ENCODE measurements at places on chromosomes 16 and 17.

DNA sequence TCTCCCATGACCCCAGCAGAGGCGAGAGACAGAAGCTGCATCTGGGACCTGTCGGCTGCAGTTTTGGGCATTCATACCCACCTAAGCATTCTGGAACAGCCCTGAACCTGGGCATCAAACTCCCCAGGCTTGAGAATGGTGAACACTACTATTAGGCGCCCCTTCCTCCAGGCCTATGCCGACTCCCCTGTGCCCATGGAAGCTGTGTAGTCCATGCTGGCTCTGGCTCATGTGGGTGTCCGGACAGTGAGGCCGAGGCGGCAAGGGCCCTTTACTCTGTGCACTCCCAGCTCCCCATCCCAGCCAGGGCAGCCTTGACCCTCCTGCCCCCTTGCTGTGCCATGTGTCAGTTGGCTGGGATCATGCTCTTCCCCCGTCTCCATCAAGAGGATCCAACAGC lies 89.0 kb upstream of the TOB1 start:
- no peak for DNase-seq

DNA sequence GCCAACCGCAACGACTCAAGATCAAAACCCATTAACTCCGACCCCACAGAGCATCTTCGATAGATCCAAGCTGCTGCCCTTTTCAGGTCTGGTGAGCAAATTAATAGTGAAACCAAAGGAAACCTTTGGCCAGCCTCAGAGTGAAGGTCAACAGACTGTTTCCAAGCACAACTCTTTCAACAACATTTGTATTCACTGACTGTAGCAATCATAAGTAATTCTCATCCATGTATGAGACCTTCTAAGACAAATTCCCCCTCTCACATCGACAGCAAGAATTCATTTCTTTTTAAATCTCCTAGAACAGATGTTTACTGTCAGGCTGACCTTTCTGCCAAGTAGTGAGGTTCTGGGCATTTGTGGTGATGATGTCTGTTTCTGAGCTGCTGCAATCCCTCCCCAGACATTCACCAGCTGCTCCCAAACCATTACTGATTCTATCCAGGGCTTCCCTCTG lies 64.2 kb downstream of the SLC39A11 start:
- peak; percentile 71 for DNase-seq

DNA sequence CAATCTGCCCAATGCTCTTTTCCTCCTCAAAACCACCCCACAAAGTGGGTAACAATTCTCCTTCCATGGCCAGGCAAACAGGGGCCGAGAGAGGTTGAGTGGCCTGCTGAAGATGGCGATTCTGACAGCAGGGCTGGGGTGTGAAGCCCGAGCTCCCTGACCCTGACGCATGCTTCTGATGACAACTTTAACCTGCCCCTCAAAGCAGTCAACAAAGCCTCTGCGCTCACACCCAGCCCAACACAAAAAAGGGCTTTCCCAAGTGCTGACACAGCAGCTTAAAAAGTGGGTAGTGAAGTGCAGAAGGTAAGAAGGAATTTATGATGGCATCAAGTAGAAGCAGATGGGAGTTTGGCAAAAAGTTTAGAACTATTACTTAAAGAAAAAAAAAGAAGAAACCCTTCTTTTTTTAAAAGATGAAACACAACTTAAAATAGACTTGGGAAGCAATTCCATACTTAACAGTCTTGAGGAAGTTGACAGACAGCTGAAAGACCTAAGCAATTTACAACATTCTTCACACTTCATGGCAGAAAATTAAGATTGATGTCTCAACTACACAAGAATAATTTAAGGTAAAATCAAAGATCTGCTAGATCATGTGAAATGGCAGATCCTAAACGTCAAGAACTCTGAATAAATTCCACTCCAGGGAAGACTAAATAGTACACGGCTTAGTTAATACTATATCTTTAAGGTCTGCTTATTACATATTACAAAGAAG lies 133.9 kb downstream of the PARN start:
- DNase-seq: no peak

DNA sequence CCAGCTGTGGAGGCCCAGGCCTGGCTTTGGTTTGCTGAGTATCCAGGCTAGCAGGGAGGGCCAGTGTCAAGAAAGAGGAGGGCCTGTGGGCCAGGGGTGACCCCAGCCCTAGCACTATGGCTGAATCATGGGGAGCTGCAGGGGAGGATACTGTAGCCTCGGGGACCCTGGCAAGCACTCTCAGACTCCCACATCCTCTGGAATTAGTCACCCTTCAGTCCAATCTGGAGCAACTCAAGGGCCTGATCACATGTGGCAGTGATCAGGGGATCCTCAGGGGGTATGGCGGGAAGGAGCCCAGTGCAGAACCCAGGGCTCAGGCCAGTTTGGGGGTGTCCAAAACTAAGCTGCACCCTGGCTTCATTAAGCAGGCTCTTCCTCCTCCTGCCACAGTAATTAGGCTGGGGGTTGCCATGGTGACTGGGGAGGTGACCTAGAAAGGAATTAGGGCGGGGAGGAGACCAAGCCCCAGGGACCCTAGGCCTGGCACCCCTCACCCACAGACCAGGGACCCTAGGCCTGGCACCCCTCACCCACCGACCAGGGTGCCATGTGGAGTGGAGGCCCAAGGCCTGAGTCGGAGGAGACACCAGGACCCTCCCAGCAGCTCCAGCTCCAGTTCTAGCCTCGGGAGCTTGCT lies 5.8 kb downstream of the NLGN2 start:
- peak; percentile 66 for DNase-seq

GRCh38 chr16:3063625-3064386 lies 1.6 kb upstream of the IL32 start:
- DNase-seq: no peak

DNA sequence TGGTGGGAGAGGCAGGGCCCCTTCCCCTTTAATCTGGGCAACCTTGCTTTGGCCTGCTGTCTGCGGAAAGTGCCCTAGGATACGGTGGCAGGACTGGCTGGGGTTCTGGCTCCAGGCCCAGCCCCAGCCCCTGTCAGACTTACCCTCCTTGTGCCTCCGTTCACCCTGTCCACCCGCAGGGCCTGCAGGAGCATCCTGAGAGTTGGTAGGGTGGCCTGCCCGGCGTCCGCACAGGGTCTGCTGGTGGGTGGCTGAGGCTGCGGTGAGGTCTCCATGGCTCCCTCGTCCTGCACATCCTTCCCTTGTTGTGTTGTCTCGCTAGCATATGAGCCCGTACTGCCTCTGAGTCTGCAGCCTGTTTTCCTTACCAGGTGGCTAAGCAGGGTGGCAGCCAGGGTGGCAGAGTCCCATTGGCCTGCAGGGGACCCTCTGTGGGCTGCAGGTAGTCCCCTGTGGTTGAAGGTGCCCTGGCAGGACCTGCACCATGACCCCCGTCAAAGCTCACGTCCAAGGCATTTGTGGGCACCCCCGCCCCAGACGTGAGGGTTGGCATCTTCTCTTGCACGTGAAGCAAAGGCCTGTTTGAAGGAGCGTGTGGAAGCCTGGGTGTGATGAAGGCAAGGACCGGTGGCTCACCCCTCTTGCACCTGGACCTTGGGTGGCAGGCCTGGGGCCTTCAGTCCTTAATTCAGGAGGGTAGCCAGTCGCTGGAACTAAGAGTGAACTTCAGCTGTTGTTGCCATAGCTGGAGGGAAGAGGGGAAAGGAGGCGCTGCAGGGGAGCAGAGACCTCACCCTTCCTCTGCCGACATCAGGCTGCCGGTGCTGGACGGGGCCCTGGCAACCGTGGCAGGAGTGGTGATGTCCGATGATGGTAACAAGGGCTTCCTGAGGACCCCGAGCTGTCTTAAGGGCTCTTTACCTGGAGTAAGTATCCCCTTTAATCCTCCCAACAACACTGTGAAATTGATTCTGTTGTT lies 293.7 kb downstream of the SEC14L1 start:
- no peak for DNase-seq

DNA sequence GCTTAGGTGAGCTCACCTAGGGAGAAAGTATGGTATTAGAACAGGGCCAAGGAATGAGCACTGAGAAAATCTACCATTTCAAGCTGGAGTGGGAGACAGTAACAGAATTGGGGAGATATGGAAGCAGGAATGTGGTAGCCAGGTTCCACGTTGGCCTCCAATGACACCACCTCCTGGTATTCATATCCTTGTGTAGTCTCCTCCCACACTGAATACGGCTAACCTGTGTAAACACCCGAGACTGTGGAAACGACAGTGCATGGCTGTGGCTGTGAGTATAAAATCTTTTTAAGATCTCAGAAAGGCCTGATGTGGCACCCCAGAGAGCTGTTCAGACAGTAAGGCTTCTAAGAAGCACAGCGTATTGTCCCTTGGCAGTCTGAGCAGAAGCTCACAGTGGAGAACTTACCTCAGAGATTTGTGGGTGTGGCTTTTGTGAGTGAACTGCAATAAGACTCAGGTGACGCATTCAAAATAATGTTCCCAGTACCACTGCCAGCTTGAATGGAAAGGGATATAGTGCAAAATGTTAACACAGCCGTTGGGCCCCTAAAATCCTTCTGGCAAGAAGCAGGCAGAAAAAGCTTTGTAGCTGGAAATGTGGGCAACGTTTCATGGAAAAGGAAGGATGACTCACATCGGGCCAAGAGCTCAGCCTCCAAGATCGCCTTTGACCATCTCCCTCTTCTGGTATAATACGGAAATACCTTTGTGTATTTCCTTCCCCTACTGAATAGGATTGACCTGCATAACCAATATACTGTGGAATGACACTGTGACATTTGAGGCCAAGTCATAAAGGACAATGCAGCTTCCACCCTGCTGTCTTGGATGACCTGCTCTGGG lies 14.4 kb downstream of the SDR42E1 start:
- peak; percentile 72 for DNase-seq

DNA sequence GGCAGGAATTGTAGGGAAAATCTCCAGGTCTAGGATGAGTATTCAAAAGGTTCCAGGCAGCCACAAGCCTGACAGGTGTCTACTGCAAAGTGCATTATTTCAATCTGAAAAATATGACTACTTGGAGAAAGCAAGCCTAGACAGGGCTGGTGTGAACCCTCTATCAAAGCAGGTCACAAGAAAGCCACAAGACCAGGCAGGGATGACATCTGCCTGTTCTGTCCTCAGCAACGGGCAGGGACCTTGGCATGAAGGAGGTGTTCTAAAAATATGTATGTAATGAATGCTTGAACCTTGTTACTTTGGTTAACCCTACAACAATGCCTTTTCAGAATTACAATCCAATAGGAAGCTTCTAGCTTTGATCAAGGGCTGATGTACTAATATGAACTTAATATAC lies 1.2 kb upstream of the COX6A2 start:
- DNase-seq: no peak

DNA sequence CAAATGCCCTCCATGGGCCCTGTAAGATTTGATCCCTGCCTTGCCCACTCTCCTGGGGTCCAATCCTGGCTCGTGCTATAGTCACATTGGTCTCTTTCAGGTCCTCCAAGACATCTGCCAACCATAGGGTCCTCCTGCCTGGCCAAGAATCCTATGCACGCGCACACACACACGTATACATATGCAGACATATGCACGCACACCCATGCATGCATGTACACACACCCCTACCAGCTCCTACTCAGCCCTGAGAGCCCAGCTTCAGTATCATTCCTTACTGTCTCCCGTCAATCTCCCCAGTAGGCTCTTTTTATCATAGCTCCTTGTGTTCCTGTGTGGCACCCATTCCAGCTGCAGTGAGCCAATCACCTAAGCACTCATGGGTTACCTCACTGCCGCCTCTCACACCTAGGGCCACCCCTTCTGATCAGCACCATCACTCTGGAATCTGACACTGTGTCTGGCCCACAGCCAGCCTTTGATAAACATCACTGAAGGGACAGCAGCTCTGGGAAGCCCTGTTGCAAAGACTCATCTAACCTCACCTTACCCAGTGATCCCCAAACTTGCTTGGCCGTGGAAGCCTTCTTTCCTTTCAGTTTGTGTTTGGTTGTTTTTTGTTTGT lies 7.9 kb upstream of the DNAH17 start:
- no peak for DNase-seq

- peak; percentile 94 for DNase-seq
Observed at GRCh38 chr17:68035131-68035522, 408 bp upstream of the KPNA2 start.

DNA sequence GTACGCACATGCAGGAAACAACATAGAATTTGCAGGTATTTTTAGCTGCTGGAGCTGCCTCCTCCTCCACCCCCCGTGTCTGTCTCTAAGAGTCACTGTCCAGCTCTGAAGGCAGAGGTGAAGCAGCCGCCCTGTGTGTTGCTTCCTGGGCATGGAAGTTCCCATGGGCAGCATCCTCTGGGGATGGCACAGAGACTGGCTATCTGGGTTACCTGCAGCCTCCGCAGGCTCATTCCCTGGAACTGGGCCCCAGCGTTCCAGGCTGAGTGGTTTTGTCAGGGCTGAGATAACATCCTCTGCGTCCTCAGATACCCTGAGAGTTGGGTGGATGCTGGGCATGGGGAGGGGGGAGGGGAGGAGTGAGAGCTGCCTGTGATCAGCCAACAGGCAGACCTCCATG lies 41.5 kb upstream of the MRTFB start:
- DNase-seq: no peak

- DNase-seq: no peak
Observed at GRCh38 chr17:8941520-8941919, 24.0 kb downstream of the PIK3R5 start.

- DNase-seq: no peak
Observed at GRCh38 chr17:81162491-81162890, 2.8 kb upstream of the PVALEF start.

- DNase-seq: no peak
Observed at GRCh38 chr16:3138342-3138741, 3.5 kb downstream of the ZNF213 start.

GRCh38 chr16:68408967-68409366 lies 39.3 kb downstream of the SMPD3 start:
- no peak for DNase-seq

GRCh38 chr17:46968224-46968834 lies 10.7 kb downstream of the RPRML start:
- DNase-seq: peak; percentile 56

GRCh38 chr16:20411055-20411454 lies 1.7 kb downstream of the ACSM5 start:
- no peak for DNase-seq

GRCh38 chr17:41513168-41513547 lies 5.5 kb downstream of the KRT15 start:
- DNase-seq: no peak

- no peak for DNase-seq
Observed at GRCh38 chr16:77133706-77134105, 57.3 kb upstream of the MON1B start.

GRCh38 chr16:87551487-87551886 lies 50.8 kb upstream of the JPH3 start:
- DNase-seq: peak; percentile 17

DNA sequence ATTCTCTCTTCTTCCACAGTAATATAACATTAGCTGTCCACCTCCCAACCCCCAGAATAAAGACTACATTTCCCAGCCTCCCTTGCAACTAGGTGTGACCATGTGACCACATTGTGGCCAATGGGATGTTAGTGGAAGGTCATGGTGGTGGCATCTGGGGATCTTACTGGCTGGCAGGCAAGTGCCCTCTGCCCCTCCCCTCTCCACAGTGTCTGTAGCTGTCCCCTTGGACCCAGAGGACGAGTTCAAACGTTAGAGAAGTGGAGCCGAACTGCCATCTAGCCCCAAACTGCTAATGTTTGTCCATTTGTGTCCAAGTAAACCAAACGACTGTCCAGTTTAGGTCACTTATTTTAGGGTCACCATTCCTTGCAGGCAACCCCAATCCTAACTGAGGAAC lies 26.6 kb upstream of the KCNG4 start:
- peak; percentile 8 for DNase-seq
